Upper lobe of right lung (tissue), 1 donor: ENCODE measurements at places on chromosomes 7 and 10. TPM values are rescaled to one million over a fixed set of nuclear protein-coding genes. Genes with fewer than 3 reads are reported as not detected.

DNA sequence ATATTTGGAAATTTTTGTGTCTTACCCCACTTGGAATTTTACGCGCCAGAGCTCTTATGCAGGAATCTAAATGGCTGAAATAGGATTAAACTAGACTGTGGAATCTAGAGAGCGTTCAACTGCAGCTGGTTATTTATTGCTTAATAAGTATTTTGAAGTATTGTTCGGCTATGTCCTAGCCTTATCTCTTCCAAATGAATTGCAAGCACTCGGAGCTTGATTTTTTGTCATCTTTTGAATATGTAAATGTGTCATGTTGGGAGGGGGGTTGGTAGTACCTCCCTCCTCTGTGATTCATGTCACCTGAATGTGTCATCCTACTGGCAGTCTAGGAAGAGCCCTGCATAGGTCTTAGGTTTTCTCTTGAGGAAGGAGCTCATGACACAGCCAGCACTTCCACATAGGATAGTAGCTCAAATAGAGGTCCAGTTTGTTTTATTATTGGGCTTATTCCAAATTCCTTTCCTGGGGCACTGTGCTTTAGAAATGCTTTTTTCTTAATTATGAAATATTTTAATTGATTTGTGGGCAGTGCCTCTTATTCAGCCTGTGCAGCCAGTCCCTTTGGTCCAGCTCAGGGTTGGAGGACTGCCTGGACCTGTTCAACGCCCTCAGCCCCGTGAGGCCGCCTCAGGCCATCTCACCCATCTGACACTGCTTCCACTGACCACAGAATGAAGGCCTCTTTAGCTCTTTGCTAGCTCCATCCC, 22.5 kb upstream of the TRIL start:
- no peak for DNase-seq
- no peak overlapping the region for H3K27ac ChIP-seq
- H3K27me3 ChIP-seq, result no peaks in the 10 kb centered on the region
- no peak overlapping the region for H3K4me3 ChIP-seq

DNA sequence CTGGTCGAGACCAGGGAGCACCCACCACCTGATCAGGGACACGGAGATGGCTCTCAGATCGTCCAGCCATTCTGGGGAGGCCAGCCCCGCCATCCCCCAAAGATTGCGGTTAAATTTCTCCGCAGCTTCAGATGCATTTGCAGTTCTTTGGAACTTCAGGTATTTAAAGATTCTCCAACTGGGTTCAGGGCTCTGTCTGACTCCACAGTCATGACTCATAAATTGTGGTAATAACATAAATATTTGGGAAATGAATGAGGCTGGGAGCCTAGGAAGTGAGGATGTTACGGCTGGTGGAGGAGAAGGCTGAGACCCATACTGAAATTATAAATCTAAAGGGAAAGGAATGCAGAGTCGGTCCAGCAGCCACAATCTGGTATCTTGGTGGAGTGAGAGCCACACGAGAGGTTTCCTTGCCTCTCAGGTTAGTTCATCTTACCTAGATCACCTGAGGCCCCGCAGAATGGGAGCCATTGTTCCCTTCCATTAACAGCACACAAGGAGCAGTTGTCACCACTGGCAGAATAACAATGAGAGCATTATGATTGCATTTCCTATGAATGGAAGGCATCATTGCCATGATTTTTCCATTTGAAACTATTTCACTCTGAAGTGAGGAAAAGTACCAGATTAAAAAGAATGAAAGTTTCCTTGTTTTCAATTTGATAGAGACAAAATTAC, 26.7 kb upstream of the DNAJB6 start:
- H3K4me1 ChIP-seq, result no peaks in the 10 kb centered on the region
- no peak overlapping the region for H3K27ac ChIP-seq
- no peak for DNase-seq
- H3K36me3 ChIP-seq, result no peaks in the 10 kb centered on the region

GRCh38 chr7:3916146-3916545, 615.1 kb downstream of the SDK1 start:
- no peaks in the 10 kb centered on the region for H3K4me1 ChIP-seq
- H3K36me3 ChIP-seq, result no peaks in the 10 kb centered on the region
- DNase-seq, result no peak
- no peaks in the 10 kb centered on the region for H3K27me3 ChIP-seq
- H3K4me3 ChIP-seq, result no peak overlapping the region

DNA sequence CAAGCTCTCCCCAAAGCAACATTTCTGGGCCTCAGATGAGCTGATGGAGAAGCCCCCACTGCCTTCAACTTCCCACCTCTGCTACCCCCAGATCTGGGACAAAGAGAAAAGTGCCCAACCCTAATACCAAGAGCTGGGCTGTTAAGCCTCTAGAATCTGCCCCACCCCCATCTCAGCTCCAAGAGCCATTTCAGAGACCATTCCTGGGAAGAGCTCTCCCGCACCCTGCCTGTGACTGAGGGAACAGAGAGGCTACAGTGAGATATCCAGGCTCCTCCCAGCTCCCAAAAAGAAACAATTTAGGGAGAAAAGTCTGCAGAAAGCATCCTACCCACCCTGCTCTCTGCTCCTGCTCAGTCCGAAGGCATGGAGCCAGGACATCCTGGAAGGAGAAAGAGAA, 2.5 kb upstream of the KCNH2 start:
- peaks cover 33% of the 10 kb centered on the region for H3K27me3 ChIP-seq
- no peaks in the 10 kb centered on the region for H3K36me3 ChIP-seq
- H3K27ac ChIP-seq, result no peak overlapping the region
- no peak for DNase-seq
- H3K4me1 ChIP-seq, result peaks cover 2% of the 10 kb centered on the region

- no peak overlapping the region for H3K27ac ChIP-seq
- H3K36me3 ChIP-seq, result no peaks in the 10 kb centered on the region
- peak; percentile 32 for DNase-seq
- no peak overlapping the region for H3K4me3 ChIP-seq
- H3K27me3 ChIP-seq, result peaks cover 20% of the 10 kb centered on the region
- no peaks in the 10 kb centered on the region for H3K4me1 ChIP-seq
Measured at GRCh38 chr7:151178236-151178635, 8.8 kb downstream of the ASB10 start.

DNA sequence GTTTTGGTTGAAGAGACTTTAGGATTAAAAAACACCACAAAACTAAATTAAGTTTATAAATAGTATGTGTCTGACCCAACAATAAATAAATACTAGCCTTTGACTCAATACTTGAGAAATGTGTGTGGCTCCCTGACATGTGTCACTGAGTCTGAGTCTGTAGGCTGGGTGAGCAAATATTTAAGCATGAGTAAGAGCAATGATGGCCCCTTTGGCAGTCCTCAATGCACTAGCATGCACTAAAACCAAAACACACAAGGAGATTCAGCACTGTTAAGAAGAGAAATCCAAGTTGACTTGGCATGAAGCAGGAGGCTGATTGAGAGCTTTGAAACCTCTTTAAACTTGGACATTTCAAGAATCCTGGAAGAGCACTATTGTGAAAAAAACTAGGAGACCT, 37.1 kb downstream of the CCDC71L start:
- no peaks in the 10 kb centered on the region for H3K4me1 ChIP-seq
- no peaks in the 10 kb centered on the region for H3K27me3 ChIP-seq
- no peak overlapping the region for H3K27ac ChIP-seq
- no peaks in the 10 kb centered on the region for H3K36me3 ChIP-seq
- no peak for DNase-seq

DNA sequence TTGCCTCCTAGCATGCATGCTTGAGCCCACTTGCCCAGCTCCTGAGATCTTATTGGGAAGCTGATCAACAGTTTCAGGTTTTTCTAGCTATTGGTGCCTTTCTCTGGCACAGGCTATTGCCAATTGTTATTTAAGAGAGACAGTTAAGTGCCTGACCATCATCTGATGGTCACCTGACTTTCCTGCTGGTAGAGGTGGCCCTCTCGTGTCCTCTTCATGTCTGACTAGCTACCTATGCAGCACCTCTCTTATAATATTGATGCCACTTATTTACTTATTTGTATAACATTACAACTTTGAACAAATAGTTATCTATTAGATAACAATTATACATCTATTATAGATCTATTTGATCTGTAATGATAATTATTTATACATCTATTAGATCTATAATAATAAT, 205.9 kb upstream of the SEMA3D start:
- no peaks in the 10 kb centered on the region for H3K4me1 ChIP-seq
- no peak overlapping the region for H3K4me3 ChIP-seq
- no peaks in the 10 kb centered on the region for H3K36me3 ChIP-seq
- no peak overlapping the region for H3K27ac ChIP-seq
- no peaks in the 10 kb centered on the region for H3K27me3 ChIP-seq

Gene ARMS2
- not detected for total RNA-seq
